ENCODE measurements at places on chromosomes 12 and 14.

DNA sequence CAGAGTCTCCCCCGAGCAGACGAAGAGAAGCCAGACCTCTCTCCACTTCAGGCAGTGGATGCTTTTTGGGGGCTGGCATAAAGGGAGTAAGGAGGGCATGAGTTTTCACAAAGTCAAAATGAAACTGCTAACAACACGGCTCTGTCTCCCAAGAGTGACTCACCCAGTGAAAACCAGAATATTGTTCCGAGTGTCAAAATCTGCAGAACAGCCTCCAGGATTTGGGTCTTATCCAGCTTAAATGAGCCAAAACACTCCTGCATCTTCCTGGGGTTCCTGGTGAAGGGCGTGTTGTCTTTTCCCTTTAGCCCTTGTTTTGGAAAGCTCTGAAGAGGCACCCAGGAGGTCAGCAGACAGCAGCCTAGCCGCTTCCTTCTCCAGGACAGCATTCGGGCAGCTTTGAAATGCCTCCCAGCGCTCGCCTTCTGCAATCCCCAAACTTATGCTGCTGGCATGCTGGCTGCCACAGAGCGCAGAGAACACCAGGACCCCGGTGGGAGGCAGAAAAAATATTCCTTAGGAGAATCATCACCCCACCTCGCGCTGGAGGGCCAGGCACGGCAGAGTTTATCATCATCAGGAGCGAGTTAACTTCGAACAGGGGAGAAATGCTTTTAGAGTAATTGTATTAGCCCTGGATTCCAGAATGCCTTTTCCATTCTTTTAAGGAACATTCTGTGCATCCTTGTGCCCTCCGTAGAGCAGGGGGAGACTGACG, 117.7 kb upstream of the NCOR2 start:
- DNase-seq: no peak

- no peak for DNase-seq
Observed at GRCh38 chr12:127125607-127126259, 1141.2 kb upstream of the TMEM132C start.

DNA sequence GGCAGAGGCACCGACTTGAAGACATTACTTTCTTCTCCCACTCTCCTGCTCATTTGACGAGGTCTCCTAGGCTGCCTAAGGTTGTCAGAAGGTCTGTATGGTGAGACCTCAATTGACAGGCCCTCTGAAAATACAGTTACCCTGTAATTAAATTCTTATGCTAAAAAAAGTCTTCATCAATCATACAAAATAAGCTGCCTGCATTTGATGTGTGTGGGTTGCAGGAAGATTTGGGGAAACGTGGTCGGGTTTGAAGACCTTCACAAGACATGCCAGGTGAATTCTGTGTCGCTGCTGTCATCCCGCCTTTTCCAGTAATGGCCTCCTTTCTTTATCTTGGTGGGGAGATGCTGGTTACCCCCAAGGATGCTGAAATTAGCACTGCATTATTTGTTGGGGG, 299.4 kb downstream of the CACNA1C start:
- DNase-seq: no peak

- no peak for DNase-seq
Observed at GRCh38 chr14:101174522-101174838, 271.0 kb upstream of the RTL1 start.

DNA sequence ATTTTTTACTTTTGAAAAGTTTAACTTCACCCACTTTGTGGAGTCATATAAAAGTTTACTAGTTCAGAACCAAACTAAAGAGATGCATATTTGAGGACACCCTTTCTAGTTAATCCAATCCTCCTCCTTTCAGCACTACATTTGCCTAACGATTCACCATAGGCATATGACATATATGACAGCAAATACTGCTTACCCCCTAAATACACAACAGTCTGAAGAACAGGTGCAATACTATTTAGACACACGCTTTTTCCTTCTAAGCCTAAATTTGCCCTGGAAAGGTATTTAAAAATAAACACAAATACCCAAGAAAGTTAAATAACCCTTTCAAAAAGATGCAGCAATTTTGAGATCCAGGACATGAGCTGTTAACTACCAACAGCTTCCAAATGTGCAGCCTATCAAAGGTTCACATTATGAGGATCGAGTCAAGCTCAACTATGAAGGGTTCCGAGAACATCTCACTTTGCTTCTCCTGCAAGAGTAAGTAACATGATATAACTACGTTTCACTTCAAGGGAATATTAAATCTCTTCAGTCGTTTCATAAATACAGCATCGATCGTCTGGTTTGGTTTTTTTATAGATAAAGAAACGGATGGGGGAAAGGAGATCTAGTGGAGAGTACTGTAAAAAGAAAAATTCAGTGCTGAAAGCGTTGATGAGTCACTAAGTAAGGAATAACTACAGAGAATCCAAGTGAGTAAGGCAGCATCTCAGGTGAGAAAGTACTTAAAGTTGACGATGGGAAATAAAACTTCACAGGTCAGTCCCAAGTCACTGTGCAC, 677 bp upstream of the AP4S1 start:
- DNase-seq: no peak

All from GM23338 (cell line).